Thymus (tissue), 14 donors: ENCODE measurements at places on chromosomes 2 and 18. TPM values are rescaled to one million over a fixed set of nuclear protein-coding genes. Genes with fewer than 3 reads are reported as not detected.

DNA sequence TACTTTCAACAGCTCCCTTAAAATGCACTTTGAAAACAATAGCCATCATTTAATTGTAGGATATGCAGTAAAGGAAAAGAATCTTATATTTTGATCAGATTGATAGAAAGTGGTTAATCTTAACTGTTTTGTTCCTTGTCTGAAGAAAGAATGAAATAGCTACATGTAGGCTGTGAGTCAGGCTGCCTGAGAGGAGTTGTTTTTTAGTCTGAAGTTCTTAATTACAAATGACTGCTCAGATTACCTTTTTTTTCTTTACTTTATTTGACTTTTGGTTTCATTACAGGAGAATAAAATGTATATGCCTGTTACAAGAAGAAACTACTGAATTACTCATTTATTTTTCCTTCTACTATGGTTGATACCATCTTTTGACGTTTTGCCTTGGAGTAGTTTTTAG is 56.8 kb downstream of the AGFG1 start:
- no peak for DNase-seq

DNA sequence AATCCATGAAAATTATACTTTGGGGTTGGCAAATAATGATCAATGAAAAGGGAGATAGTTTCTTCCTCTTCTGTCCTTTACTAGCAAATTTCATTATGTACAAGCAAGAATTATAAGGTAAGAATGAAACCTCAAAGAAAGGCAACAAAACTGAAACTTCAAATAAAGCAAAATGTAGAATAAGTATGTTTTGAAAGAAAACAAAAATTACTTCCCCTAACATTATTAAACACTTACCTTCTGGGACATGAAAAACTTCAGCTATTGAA is 29.4 kb downstream of the THADA start:
- DNase-seq = no peak

GRCh38 chr2:202545523-202545922 is 89.2 kb upstream of the FAM117B start:
- no peak for DNase-seq

- DNase-seq = no peak
These were observed 37.1 kb downstream of the EVA1A start for GRCh38 chr2:75523313-75524275.

- DNase-seq = no peak
These were observed 955 bp upstream of the BBS5 start for GRCh38 chr2:169478339-169478738.

The POTEC gene
- not detected for total RNA-seq

The GCG gene
- total RNA-seq = 1.7 TPM

DNA sequence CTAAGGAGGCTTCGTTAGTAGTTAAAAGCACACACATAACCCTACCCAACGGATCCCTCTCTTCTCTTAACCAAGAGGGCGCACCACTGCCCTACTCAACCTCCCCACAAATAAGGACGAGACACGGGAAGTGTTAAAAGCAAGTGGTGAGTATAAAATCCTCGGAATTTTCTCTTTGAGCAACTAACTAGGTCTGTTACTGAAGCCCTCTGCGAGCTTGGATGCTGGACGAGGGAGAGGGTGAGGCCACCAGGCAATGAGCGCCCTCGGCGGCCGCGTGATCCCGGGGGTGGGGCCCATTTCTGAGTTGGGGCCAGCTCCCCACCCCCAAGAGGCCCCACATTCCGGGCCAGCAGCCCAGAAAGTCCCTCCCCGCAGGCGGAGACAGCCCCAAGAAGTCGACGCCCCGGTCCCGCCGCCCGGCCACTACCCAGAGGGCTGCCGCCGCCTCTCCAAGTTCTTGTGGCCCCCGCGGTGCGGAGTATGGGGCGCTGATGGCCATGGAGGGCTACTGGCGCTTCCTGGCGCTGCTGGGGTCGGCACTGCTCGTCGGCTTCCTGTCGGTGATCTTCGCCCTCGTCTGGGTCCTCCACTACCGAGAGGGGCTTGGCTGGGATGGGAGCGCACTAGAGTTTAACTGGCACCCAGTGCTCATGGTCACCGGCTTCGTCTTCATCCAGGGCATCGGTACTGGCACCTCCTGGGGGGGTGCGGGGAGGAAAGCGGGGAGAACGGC is at the start of gene CYBRD1:
Gene CYBRD1, plus strand, starts transcription at position 423 of the 736 bp plus-strand sequence. Its CDS starts 72 bp downstream, at position 495.
- DNase-seq = peak; percentile 10

The ACYP2 gene
- 9.6 TPM for total RNA-seq

DNA sequence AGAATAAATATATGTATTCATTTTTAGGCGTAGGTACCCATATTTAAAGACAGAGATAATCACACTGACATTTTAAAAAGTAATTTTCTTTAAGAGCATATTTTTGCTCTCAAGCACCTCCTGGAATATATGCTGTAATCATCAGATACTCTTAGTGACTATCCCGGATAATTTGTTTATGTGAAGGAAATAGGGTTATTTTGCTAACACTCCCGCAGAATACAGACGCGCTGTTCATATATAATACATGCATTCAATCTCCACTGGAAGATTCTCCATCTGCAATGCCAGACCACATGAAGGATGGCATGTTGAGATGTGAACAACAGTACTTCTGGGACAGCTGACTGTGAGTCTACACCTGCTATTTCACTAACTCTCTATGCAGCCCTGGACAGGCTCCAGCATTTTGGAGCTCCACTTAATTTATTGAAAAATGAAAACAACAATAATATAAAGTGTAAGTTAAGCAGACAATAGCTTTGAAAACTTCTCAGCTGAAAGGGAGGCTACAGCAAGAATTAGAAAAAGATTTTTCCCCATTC is 430.6 kb downstream of the TMX3 start:
- DNase-seq = no peak

The GPR35 gene
- 5.9 TPM for total RNA-seq

GRCh38 chr2:83331810-83332209 is 1127.3 kb downstream of the SUCLG1 start:
- DNase-seq = no peak

The AKAIN1 gene
- 0.14 TPM for total RNA-seq
